Stimulated activated CD8-positive, alpha-beta memory T cell treated with anti-CD3 and anti-CD28 coated beads, Interleukin-4, amount 100 ng/mL, for 48 hours (primary cell): ENCODE measurements at places on chromosomes 13 and 19.

DNA sequence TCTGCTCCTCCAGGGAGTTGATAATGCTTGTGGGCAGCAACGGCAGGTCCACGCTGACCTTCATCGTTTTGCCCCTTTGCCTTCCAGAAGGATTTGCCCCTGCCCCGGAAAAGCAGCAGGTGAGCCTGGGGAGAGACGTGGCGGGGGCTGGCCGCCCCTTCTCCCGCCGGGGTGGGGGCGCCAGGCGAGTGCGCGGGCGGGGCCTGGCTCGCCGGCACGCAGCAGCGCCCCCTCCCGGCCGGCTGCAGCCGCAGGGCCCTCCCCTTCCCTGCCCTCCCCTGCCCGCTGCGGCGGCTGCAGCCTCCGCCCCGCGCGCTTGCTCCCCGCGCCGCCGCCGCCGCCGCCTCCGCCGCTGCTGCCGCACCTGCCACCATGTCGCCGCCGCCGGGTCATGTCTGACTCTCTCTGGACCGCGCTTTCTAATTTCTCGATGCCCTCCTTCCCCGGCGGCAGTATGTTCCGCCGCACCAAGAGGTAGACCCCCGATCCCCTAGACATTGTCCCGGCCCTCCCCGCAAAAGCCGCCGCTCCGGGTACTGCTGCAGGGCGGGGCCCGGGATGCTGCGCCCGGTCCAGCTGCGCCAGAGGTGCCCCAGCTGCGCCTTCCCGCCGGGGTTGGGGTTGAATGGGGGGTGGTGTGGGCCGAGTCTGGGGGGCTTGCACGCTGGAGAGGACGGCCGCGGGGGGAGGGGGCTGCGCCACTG is at the start of gene MAST1:
TSS of gene MAST1 (plus strand) at position 334 of the 704 bp plus-strand sequence. CDS start at position 392, 58 bp downstream.
- DNase-seq: peak; percentile 72

GRCh38 chr19:6743714-6744380 is 4.4 kb downstream of the TRIP10 start:
- no peak for DNase-seq

- DNase-seq: no peak
Measured at GRCh38 chr13:22855926-22856325, 324.9 kb upstream of the SGCG start.

GRCh38 chr19:2869618-2870017 is 2.5 kb downstream of the ZNF556 start:
- no peak for DNase-seq

DNA sequence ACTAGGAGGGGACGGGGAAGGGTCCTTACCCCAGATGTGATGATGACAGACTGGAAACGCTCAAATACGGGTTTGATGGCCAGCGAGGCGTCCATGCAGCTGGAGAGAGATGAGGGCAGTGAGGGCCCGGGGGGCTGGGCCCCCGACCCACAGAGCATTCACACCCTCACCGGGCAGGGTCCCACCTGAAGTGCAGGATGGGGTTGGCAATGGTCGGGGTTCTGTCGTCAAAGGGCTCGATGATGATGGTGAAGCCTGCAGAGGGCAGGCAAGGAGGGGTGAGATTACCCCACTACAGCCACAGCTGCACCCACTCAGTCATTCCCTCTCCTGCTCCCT is 13.0 kb downstream of the ERCC2 start:
- DNase-seq: no peak

DNA sequence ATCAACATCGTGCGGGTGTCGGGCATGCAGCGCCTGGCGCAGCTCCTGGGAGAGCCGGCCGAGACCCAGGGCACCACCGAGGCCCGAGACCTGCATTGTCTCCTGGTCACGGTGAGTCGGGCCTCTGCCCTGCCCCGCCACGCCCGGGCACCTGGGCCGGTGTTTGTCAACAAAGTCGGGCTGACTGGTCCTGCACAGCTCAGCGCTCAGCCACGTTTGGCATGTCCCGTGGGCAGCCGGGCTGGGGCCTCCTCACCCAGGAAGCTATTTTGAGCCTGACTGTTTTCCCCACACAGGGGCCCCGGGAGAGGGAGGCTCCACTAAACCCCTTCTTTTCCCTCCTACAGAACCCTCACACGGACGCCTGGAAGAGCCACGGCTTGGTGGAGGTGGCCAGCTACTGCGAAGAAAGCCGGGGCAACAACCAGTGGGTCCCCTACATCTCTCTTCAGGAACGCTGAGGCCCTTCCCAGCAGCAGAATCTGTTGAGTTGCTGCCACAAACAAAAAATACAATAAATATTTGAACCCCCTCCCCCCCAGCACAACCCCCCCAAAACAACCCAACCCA is 1.3 kb downstream of the GADD45B start:
- DNase-seq: peak; percentile 56

DNA sequence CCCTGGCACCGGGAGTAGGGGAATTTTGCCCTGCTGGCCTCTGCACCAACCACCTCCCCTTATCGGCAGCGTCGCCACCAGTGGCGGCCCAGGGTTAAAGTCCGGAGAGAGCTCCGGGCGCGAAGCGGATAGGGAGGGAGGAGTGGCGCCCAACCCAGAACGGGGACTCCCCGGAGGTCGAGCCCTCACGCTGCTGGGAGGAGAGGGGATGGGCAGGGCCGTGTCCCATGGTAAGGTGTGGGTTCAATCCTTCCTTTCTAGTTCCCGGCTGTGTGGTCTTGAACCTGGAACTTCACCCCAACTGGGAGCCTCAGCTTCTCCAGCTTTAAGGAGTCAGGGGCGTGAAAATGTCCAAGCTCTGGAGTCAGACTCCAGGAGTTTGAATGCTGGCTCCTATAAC is 23.3 kb upstream of the BCL3 start:
- DNase-seq: no peak

- no peak for DNase-seq
Measured at GRCh38 chr13:73411067-73411809, 352.4 kb downstream of the KLF5 start.

- no peak for DNase-seq
Measured at GRCh38 chr19:6752256-6753177, 13.0 kb downstream of the TRIP10 start.

GRCh38 chr13:101325423-101325822 is 90.9 kb downstream of the NALCN start:
- DNase-seq: no peak

DNA sequence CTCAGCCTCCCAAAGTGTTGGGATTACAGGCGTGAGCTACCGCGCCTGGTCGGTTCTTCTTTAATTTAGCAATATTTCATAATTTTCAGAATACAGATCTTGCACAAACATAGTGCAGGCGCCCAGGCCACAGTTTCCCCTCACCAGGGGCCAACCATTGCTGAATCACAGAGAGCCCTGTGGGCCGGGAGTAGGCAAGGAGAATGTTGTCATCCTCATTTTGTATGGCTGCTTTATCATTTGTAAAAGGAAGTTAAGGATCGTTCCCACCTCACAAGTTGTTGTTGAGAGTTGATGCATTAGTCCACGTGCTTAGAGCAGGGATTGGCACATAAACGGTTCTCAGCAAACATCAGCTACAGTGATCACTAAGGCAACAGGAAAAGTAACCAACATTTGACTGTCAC is 30.2 kb downstream of the MEIS3 start:
- no peak for DNase-seq

GRCh38 chr13:18993884-18994660 is 187.6 kb downstream of the TUBA3C start:
- DNase-seq: no peak

DNA sequence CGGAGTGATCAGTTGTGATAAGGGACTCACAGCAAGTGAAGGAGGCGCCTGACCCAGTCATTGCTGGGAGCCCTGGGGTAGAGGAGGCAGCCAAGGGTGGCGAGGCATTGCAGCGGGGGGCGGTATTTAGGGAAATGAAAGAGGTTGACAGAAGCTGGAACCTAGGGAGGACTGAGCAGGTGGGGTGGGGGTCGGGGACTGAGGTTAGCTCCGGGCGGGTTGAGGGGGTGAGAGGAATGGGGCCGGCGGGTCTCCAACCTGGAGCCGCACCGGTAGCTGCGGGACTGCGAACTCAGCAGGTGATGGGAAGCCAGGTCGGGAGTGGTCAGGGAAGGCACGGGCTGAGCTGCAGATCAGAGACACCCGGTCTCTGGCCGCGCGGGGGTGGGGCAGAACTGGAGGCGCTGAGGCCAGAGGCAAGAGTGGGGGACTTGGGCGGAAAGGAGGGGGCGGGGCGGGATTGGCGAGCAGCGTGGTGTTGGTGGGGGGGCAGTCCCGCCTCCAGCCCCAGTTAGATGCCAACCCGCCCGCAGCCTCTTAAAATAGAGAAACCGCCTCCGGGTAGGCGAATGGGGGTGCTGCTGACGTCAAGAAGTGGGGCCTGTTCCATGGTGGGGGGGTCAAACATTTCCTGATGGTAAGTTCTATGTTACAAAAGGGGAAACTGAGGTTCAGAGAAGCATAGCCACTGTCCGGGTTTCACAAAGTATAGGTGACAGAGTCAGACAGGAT is 1.5 kb downstream of the MAST3 start:
- peak; percentile 64 for DNase-seq

DNA sequence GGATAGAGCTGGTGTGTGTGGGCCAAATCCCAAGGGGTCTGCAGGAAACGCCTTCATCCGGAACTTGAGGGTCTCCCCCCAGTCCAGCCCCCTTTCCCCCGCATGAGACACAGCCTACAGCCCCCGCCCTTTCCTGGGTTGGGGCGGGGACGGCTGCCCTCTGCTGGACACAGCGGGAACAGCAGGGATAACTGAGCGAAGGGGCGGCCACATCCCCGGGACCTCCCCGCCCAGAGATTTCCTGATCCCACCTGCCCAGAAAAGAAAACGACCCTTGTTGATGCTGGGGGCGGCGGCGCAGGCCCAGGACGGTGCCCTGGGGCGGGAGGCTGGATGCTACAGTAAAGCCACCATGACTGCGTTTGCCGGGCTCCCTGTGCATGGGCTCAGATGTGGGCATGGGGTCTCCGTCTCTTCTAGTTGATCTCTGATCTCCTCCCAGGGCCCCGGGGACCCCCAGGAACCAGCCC is 14.2 kb downstream of the ONECUT3 start:
- DNase-seq: peak; percentile 83

- no peak for DNase-seq
Measured at GRCh38 chr19:14379294-14380065, 1.8 kb upstream of the ADGRE5 start.

- no peak for DNase-seq
Measured at GRCh38 chr13:113323869-113324268, 26.8 kb downstream of the LAMP1 start.

- peak; percentile 81 for DNase-seq
Measured at GRCh38 chr19:18208098-18208951, 4.5 kb upstream of the RAB3A start.

GRCh38 chr13:101242720-101243119 is 173.6 kb downstream of the NALCN start:
- DNase-seq: no peak

DNA sequence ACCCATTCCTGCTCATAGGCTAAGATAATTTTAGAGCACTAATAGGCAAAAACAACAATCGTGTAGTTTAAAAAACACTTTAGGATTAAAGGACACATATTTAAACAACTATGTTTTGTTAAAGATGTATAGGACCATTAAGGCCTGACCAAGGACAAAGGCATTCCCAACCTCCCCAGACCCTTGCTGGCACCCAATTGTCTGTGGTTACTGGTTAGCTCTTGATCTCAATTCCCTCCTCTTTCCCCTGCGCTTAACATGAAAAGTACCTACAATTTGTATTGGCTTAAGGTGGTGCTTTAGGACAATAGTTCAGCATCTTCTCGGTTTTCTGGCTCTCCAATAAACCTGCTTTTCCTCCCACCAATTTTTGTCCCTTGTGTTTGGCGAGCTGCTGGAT is 51.0 kb downstream of the TEX26 start:
- DNase-seq: no peak

GRCh38 chr13:47146991-47147811 is 250.3 kb upstream of the HTR2A start:
- DNase-seq: no peak

DNA sequence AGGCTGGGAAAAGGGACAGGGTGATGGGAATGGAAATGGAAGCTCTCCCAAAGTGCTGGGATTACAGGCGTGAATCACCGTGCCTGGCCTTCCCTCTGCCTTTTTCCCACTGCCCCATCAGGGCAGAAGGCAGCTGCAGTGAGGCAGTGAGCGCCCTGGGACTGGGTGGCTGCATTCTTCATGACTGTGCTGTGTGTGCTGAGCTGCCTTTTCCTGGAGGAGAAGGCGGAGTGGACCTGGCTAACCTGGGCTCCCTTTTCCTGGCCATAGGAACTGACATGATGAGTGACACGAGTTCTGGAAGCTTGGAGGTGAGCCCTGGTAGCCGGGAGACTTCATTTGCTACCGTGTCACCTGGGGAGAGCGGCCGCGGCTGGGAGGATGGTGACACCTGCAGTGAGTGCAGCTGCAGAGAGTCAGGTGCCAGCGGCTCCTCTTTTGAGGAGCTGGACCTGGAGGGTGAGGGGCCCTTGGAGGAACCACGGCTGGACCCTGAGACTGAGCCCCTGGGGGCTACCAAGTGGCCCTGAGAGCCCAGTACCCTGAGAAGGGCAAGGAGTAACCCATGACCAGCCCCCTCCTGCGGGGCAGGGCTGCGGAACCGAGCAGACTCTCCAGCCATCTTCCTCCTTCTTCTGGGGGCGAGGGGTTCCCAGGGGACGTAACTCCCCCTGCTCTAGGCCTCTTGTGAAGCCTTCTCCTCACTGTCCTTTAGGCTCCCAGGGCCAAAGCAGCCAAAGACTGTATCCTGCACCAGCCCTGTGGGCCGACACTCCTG is 26.3 kb upstream of the ZNF492 start:
- no peak for DNase-seq

- DNase-seq: no peak
Measured at GRCh38 chr19:5074407-5074806, 105.5 kb downstream of the KDM4B start.
